DMS79 (cell line): ENCODE measurements at places on chromosomes 1 and 21.

- no peak for DNase-seq
Observed at GRCh38 chr1:157958263-157958662, 35.2 kb upstream of the KIRREL1 start.

GRCh38 chr1:87508247-87508787 is 179.6 kb downstream of the LMO4 start:
- DNase-seq: no peak

GRCh38 chr21:17921579-17922530 is 102.7 kb upstream of the C21orf91 start:
- no peak for DNase-seq

DNA sequence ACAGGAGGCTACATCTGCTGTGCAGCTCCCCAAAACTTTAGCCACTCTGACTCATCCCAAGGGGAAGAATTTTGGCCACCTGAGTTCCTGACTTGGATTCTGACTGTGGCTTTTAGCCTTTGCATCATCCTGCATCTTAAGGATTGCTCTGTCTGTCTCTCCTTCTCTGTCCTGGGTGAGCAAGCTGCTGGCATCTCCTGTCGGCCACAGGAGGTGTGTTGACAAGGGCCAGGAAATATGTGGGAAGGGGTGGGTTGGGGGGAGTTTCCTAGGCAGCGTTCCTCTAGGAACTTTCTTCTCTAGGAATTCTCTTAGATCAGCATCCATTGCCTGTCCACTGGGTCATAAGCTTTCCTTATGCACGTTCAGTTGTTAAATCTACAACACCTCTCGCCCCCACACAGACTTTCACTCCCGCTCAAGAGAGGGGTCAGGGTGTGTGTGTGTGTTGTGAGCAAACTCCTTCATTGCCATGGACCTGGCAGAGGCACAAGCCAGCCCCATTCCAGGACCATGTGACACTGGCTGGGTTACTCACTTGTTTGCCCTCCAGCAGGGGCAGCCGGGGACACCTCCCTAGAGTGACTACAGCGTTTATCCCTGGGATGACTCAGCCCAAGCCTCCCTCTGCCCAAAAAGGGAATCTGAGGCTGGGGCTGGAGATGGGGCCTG is 145.0 kb upstream of the DUSP10 start:
- DNase-seq: no peak

DNA sequence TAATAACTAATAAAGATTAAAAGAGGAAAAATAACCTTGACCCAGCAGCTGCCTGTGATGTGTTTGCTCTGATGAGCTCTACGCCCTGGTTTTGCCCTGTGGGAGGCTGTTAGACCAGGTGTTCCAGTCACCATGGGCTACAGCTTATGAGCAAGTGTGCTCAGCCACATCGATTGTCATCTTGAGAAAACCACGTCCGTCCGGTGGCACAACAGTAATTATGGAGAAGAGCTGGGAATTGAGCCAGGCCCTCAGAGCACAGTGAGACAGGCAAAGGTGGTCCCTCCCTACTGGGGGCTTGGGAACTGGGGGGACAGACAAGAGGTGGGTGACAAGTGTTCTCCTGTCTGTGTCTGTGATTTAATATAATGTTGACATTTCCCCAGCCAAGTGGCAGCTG is 420.5 kb downstream of the MATN1 start:
- peak; percentile 73 for DNase-seq

DNA sequence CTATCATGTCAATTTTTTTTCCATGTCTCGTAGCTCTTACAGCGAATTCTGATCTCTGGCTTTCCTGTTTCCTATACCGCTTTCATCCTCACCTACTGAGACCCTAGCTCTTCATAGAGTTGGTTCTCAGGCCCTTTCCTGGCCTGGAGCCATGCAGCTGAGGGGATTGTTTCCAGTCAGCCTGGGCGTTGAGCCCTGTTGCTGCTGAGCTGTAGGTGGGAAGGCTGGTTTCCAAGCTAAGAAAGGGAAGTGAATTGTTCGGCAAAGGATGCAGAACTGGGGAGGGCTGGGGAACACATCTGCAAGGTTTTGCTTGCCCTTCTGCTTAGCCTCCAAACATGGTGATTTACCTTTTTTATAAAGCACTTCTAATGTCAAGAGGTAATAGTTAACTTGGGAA is 41.5 kb downstream of the SPATA46 start:
- no peak for DNase-seq

- DNase-seq: no peak
Observed at GRCh38 chr1:196400478-196401451, 207.5 kb downstream of the KCNT2 start.

DNA sequence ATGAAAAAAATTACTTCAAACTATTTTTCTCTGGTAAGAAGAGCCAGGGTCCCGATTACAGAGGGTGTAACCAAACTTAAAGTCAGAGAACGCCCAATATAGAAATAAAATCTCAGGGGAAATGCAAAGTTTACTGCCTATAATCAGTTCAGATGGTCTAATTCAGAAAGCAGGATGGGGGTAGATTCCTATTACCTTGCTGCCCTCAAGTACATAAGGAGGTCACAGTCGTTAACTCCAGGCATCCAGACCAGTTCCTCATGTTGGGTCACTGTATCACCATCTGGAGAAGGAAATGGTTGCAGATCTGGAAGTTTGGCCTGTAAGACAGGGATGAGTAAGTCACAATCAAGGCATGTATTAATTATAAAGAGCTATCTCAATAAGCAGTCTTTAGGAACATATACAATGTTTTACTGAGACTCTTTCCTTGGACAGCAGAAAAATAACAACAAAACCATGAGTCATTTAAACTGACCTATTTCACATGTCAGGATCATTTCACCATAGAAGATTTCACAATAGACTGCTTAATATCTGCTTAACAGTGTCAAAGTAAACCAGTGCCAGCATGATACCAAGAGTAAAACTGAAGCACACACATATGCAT is 179.4 kb downstream of the SLC45A1 start:
- DNase-seq: no peak

GRCh38 chr1:9289711-9290485 is 2.8 kb upstream of the SPSB1 start:
- no peak for DNase-seq

- no peak for DNase-seq
Observed at GRCh38 chr1:3015744-3016143, 5.5 kb upstream of the ACTRT2 start.

GRCh38 chr1:3729594-3730542 is 22.4 kb upstream of the CCDC27 start:
- peak; percentile 82 for DNase-seq

DNA sequence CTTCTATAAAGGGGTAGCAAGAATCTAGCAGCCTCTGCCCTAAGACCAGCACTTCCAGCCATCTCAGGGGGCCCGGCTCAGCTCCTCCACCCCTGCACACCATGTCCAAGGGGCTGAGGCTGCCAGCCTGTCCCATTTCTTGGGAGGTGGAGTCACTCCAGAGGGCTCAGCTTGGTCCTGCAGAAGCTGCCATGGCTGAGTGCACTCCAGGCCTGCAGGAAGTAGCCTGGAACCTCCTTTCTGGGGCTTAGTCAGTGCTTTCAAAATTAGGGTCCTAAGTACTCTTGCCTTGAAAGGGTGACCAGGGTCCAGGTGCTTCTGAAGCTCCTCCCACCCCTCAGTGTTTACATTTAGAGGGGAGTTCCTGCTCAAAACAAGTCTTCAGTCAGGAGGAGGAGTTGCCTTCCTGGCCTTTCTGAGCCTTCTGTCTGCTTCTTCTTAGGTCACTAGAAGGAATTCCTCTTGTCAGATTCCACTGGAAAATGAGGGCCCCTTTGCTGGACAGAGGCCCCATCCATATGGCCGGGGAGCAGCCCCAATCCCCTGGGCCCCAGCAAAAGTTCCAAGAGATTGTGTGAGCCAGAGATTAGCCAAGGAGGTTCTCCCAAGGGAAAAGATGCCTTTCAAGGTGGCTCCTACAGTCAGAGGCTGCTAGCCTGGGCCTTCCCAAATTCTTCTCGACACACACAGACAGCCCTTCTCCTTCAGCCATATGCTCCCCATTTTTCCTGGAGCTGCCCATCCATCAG is 128.1 kb upstream of the VAMP3 start:
- DNase-seq: peak; percentile 62

- no peak for DNase-seq
Observed at GRCh38 chr21:30271156-30271555, 11.6 kb downstream of the KRTAP24-1 start.

- no peak for DNase-seq
Observed at GRCh38 chr21:14995695-14996490, 68.9 kb downstream of the NRIP1 start.

DNA sequence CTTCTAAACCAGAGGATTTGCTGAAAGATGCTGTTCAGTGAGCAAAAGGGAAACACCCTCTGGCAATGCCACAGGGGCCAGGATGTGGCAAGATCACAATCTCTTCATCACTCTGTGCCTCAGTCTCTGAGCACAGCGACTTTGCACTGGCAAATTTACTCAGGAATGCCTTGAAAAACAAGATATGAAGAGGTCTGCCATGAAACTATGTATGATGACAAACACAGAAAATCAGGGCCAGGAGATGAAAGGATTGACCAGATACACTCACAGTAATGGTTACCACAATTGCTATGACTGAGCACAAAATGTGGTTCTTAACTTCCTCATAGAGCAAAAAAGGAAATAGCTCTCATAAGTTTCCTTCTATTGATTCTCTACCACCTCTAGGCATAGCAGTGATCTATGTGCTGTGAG is 5.8 kb downstream of the TTC13 start:
- DNase-seq: no peak

- DNase-seq: no peak
Observed at GRCh38 chr21:34997294-34997693, 51.8 kb downstream of the RUNX1 start.

DNA sequence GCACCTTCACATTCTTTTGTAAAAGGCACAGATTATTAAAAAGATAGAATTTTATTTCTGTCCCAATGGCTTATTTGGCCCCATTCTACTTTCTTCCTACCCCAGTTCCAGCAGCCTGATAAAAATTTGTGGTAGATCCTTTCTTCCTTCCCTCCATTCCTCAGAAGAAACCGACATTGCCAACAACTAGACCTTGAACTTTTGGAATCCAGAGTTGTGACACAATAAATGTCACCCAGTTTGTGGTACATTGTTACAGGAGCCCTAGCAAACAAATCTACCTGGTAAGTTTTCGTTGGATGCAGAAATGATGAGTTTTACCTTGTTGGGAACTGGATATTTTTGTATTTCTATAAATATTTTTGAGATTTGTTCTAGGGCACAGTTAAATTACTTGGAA is 141.6 kb upstream of the IVNS1ABP start:
- DNase-seq: no peak

DNA sequence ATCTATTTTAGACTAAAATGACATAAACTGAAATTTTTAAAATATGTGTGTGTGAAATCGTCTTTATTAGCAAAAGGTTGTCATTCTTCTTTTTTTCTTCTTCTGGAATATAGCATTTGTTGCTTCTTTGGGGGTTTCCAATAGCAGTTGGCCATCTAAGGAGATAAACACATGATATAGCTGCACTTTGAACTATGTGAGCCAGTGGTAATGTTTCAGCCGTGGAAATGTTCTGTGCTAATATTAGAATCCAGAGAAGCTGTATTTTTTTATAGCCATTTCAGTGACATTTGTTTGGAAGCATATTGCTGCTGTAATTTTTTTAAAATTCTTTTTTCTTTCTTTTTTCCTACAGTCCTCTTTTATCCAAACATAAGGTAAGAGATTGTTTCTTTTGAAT is 75.1 kb downstream of the CNST start:
- no peak for DNase-seq

- DNase-seq: no peak
Observed at GRCh38 chr1:28087614-28088167, 719 bp downstream of the EYA3 start.

GRCh38 chr1:184514447-184514846 is 127.6 kb downstream of the C1orf21 start:
- no peak for DNase-seq

DNA sequence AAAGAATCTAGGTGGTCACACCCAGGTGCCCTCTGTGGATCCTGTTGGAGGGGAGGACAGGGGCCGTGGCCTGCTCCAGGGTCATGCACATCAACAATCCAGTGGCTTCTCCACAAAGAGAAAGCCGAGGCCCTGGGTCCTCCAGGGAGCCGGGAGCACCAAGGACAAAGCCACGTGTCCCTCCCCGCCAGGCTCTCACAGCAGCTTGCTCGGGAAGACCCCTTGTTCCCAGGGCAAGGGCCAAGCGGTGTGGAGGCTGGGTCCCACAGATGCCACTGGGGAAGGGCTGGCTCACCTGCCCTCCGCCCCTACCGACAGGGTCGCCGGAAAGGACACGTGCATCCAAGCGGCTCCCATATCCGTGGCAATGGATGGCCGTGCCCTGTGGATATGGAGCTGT is 192.9 kb upstream of the VAMP3 start:
- no peak for DNase-seq

- no peak for DNase-seq
Observed at GRCh38 chr1:78619803-78620579, at the start of gene IFI44L. TSS of gene IFI44L (plus strand) at chr1:78620448. CDS start at chr1:78627916, 7,468 bp downstream.

DNA sequence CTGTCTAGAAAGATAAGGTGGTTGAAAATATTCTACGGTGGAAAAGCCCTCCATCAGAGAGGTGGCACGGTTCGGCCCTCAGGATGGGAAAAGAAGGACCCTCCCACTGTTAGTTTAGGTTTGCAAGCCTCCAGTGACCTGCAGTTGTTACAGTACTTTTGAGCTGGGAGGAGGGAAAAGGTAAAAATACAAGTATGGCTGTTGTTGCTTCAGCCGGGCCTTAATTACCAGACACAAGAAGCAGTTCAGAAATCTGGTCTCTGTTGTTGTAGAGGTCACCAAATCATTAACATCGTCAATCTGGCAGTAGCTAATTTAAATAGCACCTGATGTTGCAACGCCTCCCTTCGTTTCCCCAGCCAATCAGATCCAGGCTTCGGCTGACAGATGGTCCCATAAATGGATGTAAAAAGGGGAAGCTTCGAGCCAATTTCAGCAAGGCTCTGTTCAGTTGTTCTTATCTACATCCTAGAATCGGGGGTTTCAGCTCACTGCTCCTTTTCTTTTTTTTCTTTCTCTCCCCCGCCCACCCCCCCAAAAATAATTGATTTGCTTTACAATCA is at the start of gene ELAVL4:
ELAVL4 (plus strand) TSS at position 424 of the 563 bp plus-strand sequence. CDS start 270 bp downstream, outside the sequence.
- DNase-seq: no peak

- DNase-seq: no peak
Observed at GRCh38 chr1:74650561-74650960, 23.0 kb downstream of the ERICH3 start.

DNA sequence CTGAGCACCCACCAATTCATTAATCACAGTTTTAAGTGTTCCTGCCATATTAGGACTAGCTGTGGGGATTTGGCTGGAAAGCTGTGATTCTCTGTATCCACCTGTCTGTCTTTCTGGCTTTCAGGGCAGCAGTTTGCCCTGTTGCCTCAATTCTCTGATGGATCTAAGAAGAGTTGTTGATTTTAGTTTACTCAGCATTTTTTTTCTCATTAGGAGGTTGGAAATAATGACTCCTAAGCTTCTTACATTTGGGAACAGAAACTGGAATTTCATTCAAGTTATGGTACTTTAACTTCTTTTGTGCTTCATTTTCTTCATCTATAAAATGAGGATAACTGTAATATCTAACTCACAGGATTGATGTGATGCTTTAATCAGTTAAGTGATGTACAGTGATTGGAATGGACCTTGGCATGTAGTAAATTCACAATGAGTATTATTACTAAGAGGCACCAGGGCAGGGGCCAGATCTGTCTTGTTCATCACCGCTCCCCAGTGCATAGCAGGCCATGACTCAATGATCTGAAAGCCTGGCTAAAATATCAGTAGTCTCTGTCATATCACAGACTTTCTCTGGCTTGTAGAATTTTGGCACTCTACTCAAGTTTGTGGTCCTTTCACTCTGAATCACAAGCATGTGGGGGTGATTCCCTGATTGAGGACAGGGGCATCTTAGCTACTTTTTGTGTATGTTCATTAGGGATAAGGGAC is 51.4 kb upstream of the GREM2 start:
- DNase-seq: no peak
